ENCODE measurements at places on chromosomes 3 and 15. TPM values are rescaled to one million over a fixed set of nuclear protein-coding genes. Genes with fewer than 3 reads are reported as not detected.

The LRRC49 gene
- total RNA-seq, result 4.9 TPM

The PLCB2 gene
- 0.70 TPM for total RNA-seq

The AQP9 gene
- total RNA-seq, result not detected

The PODXL2 gene
- 8.0 TPM for total RNA-seq

The FAM219B gene
- 41.1 TPM for total RNA-seq

The DNAH12 gene
- 0.03 TPM for total RNA-seq

The KCNH8 gene
- not detected for total RNA-seq

Data from A549 treated with CORT108297 at 1 μM for 4 hours (cell line).